Sigmoid colon (tissue), 7 donors: ENCODE measurements at places on chromosomes 6 and 20.

DNA sequence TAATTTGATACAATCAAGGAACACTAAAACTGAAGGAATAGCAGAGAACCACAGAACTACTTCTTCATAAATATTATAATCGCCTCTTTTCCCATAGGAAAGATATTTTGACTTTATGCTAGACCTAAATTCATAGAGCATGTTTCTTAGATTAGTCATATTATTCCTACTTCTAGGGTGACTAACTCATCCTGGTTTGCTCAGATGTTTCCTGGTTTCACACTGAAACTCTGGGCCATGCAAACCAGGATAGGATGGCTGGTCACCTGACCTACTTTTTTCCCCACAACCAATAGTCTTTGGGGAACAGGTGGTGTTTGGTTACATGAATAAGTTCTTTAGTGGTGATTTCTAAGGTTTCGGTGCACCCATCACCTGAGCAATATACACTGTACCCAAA is 42.8 kb downstream of the MMS22L start:
- no peak for DNase-seq

GRCh38 chr6:12962987-12963386 is 246.4 kb downstream of the PHACTR1 start:
- no peak for DNase-seq

DNA sequence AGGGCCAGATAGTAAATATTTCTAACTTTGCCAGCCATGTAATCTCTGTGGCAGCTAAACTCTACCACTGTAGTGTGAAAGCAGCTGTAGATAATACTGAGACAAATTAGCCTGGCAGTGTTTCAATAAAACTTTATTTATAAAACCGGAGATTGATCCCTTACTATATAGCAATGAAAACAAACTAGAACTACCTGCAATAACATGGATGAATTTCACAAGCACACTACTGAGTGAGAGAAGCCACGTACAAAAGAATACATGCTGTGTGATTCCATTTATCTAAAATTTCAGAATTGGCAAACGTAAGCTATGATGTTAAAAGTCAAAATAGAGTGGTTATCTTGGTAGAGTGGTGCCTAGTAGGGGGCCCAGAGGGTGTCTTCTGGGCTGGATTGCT is 198.7 kb upstream of the SGK1 start:
- no peak for DNase-seq

- DNase-seq: no peak
Observed at GRCh38 chr6:153449279-153449678, 318.2 kb upstream of the RGS17 start.

- DNase-seq: no peak
Observed at GRCh38 chr6:98946266-98946878, 1.4 kb downstream of the FBXL4 start.

- no peak for DNase-seq
Observed at GRCh38 chr6:121235386-121235785, 98.9 kb downstream of the TBC1D32 start.

DNA sequence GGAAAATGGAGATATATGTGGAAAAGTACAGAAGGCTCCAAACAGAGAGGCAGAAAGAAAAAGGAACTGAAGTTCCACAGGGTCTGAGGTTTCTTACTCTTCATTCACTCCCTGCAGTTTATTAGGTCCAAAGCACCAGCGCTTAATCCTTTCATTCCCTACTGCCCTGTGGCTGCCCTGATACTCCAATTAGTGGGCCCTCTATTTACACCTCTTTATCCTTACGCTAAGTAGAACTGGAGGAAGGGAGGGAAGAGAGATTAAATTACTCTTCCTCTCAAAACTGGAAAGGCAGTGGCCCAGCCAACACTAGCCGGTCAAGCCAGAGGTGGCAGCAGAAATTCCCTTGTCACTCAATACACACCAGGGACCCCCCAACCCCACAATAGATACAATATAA is 20.4 kb downstream of the TRERF1 start:
- no peak for DNase-seq

GRCh38 chr20:44180814-44181213 is 6.2 kb downstream of the JPH2 start:
- DNase-seq: peak; percentile 94

- DNase-seq: no peak
Observed at GRCh38 chr20:20344476-20344875, 23.4 kb upstream of the INSM1 start.

DNA sequence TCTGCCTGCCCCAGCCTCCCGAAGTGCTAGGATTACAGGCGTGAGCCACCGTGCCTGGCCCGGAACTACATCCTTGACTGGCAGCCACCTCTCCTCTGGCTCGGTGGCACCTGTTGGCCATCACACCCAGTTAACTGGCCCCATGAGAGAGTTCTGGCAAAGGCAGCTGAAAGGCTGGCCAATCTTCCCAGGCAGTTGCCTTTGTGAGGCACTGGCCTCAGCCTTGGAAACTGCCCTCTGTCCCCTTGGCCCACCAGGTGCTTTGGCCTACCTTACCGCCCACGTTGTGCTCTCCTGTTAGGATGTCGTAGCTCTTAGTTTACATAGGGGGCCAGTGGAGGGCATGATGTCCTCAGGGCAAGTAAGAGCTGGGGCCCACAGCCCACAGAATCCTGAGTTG is 9.6 kb upstream of the MANBAL start:
- DNase-seq: no peak

DNA sequence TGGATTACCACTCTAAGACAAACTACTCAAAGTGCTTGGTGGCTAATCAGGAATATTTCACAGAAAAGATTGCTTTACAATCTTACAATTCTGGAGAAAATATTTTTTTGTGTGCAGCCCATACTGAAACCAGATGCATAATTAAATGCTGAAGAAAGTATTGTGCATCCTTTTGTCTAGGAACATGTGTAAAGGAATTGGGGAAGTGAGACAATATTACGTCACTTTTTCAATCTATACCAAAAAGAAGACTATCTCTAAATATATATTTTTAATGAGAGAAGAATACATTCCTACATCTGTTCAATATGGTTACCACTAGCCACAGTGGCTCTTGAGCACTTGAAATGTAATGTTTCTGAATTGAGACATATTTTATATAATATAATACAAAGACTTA is 992.5 kb upstream of the ADGRB3 start:
- DNase-seq: no peak

- no peak for DNase-seq
Observed at GRCh38 chr20:50396623-50397022, 113.6 kb upstream of the PTPN1 start.

DNA sequence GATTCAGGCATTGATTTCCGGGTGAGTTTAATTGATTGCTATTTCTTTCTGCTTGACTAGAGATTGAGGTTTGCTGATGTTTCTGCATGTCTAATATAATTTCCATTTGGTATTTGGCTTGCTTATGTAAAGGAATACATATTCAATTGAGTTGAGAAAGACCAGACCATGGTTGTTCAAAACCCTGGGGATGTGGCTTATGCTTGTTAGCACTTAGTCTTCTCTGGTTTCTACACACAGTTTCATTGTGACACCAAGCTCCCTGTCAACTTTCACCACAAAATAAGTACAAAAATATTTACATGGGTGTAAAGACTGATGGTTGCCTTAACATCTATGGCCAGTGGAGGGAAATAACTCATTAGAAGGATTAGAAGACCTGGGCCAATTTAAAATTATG is 209.6 kb downstream of the CDH26 start:
- DNase-seq: no peak

GRCh38 chr20:58482416-58482815 is 32.8 kb downstream of the APCDD1L start:
- DNase-seq: no peak

DNA sequence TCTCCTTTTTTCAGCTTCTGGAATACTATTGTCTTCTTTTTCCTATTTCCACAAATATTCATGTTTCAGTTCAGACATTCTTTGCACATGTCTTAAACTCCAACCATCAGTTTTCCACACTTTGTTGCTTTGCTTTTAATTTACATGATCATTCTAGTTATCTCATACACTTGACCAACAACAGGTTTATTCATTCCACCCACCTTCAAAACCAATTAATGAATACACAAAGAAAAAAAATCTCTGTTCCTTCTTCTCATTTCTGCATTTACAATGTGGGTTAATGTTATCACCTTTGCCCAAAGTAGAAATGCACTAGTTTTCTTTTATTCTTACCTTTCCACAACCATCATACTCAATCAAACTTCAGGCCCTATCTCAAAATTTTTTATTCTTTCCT is 216.7 kb downstream of the FRK start:
- DNase-seq: no peak
